Left hindlimb (tissue), 1 donor: ENCODE measurements at places on chromosomes 3 and 15.

DNA sequence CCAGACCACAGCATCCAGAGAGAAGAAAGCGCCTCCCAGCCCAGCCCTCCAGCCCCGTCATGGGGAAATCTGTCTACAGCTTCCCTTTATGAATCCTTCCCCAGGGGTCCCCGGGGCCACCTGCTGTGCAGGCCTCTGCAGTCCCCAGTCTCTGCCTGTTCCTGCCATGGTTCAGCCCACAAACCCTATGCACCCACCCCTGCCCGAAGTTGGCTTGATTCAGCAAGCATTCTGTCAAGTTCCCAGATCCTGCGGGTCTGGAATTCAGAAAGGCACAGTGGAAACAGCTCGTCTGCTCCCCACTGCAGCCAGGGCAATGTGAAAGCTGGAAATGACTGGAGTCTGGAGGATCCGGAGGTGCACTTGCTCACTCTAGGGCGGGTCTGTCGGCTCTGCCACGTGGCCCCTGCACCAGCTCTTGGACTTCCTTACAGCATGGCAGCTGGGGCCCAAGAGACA lies 2.9 kb upstream of the OCA2 start:
- DNase-seq: no peak

- DNase-seq: no peak
Measured at GRCh38 chr15:61796056-61796455, 264.2 kb downstream of the VPS13C start.

- peak; percentile 93 for DNase-seq
Measured at GRCh38 chr3:44976002-44976815, at the start of the genes EXOSC7 and ZDHHC3. Gene EXOSC7 (plus strand): TSS chr3:44976244. CDS start chr3:44976278, 34 bp downstream. Gene ZDHHC3 (minus strand): TSS chr3:44976174. CDS start chr3:44959436, 16,738 bp downstream.

- DNase-seq: no peak
Measured at GRCh38 chr15:25060472-25060803, 105.7 kb downstream of the SNRPN start.

- DNase-seq: no peak
Measured at GRCh38 chr15:75677465-75678323, 30.0 kb downstream of the SNX33 start.

- no peak for DNase-seq
Measured at GRCh38 chr3:178088963-178089362, 447.3 kb upstream of the KCNMB2 start.

GRCh38 chr3:183987000-183987600 lies 30.6 kb downstream of the ABCC5 start:
- DNase-seq: no peak

DNA sequence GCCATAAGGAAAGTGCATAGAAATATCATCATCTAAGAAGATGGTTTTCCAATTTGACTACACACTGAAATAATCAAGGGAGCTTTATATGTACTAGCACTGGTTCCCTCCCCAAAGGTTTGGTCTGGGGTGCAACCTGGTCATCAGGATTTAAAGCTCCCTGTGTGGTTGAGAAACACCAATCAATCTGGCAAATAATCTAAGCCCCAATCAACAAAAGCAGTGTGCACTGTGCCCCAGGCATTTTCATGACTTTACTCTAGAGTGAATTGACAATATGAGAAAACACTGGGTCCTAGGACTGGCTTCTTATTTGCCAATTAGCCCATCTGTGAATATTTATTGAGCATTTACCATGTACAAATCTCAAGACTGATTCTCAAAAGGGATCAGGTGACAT lies 255.1 kb downstream of the MEIS2 start:
- DNase-seq: no peak

- no peak for DNase-seq
Measured at GRCh38 chr15:92788196-92788595, 111.9 kb upstream of the CHD2 start.

- no peak for DNase-seq
Measured at GRCh38 chr3:11367143-11367693, 95.0 kb downstream of the ATG7 start.

DNA sequence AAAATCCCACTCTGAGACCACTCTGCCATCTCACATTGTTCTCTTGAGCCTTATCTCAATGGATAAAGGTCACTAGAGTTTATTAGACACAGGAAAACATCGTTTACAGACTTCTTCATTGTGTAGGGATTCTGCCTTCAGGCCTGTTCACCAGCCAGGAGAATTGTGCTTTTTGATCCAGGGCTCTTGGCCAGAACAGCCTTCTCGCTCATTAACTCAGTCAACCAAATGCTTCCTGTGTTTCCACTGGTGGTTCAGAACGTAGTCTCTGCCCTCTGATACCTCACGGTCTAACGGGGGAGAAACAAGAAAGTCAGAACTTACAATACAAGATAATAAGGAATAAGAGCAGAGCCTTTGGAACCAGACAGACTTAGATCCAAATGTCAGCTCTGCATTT lies 54.2 kb upstream of the TSEN2 start:
- no peak for DNase-seq

DNA sequence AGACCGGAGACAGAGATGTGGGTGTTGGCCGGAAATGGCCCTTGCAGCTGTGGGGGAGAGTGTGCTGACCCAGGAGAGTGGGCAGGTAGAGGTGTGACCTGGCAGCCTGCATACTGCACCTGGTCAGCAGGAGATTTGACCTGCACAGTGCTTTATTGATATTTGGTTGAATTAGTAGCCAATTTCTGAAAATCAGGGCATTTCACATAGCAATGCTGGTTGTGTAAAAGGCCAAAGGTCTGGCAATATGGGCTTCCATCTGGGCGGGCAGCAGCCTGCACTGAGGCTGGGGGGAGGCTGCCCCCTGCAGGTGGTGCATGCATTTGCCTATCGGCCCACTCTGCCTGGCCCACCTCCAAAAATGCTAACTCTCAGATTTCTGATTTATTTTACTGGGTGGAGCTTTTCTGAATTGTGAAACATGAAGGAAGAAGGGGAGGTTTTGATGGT lies 9.4 kb upstream of the MGLL start:
- DNase-seq: no peak

DNA sequence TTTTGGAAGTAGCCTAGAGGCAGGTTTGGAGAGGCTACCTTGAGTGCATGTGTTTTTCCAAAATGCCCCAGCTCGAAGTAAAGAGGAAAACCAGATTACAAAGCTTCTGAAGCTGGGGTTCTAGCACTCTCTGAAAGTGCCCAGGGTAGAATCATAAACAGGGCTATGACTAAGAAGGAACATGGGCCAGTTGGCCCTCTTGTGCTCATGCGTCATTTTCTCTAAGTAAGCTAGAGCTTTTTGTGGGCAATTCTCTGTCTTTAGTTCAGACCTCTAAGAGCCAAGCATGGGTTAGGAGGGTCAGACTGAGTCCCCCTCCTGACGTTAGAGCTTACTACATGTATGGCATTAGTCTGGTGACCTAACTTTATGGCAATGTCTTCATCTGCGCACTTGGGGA lies 129.5 kb upstream of the UMPS start:
- no peak for DNase-seq

GRCh38 chr3:133329626-133330025 lies 70.2 kb upstream of the BFSP2 start:
- no peak for DNase-seq

GRCh38 chr15:78364233-78364632 lies 24.1 kb downstream of the CRABP1 start:
- peak; percentile 68 for DNase-seq

GRCh38 chr15:52349052-52349700 lies 53.6 kb upstream of the MYO5C start:
- DNase-seq: no peak

DNA sequence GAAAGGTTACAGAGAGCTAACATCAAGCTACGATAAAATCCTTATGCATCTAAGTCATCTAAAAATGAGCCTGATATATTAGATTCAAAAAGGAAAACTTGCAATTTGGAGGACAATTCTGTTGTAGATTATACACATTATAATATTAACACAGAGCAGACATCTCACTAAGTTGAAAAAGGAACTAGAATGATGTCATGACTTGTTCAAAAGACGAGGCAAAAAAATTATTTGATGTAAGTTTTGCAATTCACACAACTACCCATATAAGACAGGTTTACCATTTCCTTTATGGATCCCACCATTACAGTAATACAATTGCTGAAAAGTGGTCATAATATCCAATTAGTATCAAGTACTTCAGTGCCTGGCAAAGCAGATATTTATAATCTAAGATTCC lies 15.9 kb downstream of the SATB1 start:
- no peak for DNase-seq

DNA sequence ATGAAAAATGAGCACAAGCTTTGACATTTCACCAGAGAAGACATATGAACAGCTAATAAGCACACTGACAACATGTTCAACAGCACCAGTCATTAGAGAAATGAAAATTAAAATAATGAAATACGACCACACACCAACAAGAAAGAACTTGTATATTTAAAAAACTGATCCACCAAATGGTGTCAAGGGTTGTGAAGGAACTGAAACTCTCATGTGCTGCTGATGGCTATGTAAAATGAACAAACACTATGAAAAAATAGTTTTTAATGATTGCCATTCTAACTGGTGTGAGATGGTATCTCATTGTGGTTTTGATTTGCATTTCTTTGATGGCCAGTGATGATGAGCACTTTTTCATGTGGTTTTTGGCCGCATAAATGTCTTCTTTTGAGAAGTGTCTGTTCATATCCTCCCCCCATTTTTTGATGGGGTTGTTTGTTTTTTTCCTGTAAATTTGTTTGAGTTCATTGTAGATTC lies 193.8 kb downstream of the SCAPER start:
- no peak for DNase-seq
